ENCODE measurements at places on chromosomes 12 and 14. TPM values are rescaled to one million over a fixed set of nuclear protein-coding genes. Genes with fewer than 3 reads are reported as not detected.
A peak's percentile ranks its signal among the peaks of the same experiment; 100 is the strongest.

GRCh38 chr14:104133496-104133895 is 4.9 kb upstream of the KIF26A start:
- DNase-seq: no peak

DNA sequence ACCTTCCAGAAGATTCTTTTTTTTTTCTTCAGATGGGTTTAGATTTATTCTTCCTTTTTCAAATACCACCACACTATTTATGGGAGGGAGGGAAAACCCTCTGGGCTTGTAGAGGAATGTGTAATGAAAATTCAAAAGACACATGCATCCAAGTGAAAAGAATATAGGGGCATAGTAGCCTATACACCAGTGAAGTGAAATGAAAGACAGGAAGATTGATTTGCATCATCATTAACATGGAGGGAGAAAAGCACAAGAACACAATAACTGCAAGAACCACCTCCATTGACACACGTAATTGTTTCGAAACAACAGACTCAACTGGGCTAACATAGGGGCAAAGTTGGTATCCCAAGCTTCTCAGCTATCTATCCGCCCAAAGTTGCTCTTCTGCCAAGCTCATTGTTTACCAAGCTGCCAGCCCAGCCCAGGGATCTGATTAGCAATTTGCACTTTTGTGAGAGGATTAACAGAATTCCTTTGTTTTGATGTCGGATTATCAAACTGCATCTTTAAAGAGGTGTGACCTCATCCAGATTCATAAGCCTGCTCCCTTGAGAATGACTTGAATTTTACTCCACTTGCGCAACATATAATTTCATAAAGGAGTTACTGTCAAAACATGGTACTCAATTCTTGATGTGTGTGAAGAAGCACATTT is 430.5 kb upstream of the SOX5 start:
- DNase-seq: no peak

GRCh38 chr12:10307630-10308029 is at the start of gene KLRD1:
Gene KLRD1, plus strand, starts transcription at chr12:10307870. Its CDS starts 208 bp downstream, at chr12:10308078.
- DNase-seq: peak; percentile 32

- peak; percentile 56 for DNase-seq
Observed at GRCh38 chr12:95004610-95005009, 1.1 kb upstream of the NDUFA12 start.

- DNase-seq: peak; percentile 39
Observed at GRCh38 chr14:54440476-54440872, 700 bp downstream of the CNIH1 start.

- DNase-seq: peak; percentile 87
Observed at GRCh38 chr14:72962829-72963312, 36.6 kb downstream of the DCAF4 start.

DNA sequence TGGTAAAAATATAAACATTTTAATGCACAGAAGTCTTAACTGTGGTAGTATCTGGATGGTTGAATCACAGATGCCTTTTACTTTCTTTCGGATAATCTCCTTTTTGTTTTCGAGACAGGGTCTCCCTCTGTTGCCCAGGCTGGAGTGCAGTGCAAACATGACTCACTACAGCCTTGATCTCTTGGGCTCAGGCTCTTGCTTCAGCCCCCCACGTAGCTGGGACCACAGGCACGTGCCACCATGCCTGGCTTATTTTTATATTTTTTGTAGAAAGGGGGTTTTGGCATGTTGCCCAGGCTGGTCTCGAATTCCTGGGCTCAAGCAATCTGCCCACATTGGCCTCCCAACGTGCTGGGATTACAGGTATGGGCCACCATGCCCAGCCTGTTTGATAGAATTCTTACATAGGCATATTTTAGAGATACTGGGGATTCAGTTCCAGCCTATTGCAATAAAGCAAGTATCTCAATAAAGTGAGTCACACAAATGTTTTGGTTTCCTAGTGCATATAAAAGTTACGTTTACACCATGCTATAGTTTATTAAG is 99.2 kb downstream of the SNAPC1 start:
- no peak for DNase-seq

GRCh38 chr14:31124197-31124596 is 83.4 kb downstream of the HECTD1 start:
- DNase-seq: no peak

DNA sequence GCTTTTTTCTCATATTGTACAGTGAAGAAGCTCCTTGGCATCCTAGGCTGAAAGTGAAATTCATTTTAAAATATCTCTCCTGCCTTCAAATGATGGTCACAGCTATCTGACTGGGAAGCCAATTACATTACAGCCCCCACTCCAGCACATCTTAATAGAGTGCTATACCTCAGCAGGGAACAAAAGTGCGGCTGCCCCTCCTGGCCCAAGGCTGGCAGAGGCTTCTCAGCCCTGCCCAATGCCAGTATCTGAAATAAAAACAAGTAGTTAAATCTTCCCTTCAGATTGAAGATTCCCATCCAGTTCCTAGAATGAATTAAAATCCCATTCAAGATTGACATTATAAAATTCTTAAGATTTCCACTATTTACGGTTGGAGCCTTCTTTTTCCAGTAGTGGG is 54.9 kb upstream of the GNG2 start:
- no peak for DNase-seq

Gene SYNE2
- total RNA-seq: 3.5 TPM

Gene MANSC4
- total RNA-seq: not detected

Gene CEBPE
- not detected for total RNA-seq

Gene KRT79
- not detected for total RNA-seq

Gene HOXC10
- total RNA-seq: not detected

Gene REP15
- total RNA-seq: 0.54 TPM

Gene RNASE3
- total RNA-seq: not detected

Gene DAD1
- total RNA-seq: 375 TPM

Gene DIO2
- 31.5 TPM for total RNA-seq

Measured in GM23248 (cell line).